NCI-H1436 (cell line): ENCODE measurements at places on chromosomes 7 and 10.

DNA sequence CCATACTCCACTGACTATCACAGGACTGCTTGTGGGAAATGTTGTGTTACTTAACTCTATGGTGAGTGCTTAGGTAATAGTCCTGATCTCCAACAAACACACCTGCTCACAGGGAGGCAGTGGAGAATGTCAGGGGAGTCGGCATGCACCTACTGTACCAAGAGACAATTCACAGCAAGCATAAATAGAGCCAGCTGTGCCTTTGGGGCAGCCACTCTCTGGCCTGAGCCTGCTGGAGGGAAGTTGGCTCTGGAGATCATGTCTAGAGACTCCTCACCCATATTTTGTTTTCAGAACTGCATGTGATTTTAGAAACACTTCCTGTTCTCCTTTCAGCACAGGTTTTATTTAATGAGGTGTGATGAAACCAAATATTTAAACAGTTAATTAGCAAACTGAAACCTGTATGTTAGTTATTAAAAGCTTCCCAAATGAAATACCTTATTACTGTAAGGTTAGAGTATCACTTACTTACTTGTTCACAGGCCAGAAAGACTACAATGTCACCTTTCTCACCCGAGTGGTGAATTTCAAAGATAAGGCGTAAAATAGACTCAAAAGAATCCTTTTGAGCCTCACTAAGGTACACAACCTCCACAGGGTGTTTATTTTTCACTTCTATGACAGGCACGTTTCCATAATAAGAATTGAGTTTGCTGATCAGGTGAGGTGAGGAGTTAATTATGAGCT lies 21.8 kb downstream of the DHX32 start:
- peak; percentile 13 for DNase-seq

DNA sequence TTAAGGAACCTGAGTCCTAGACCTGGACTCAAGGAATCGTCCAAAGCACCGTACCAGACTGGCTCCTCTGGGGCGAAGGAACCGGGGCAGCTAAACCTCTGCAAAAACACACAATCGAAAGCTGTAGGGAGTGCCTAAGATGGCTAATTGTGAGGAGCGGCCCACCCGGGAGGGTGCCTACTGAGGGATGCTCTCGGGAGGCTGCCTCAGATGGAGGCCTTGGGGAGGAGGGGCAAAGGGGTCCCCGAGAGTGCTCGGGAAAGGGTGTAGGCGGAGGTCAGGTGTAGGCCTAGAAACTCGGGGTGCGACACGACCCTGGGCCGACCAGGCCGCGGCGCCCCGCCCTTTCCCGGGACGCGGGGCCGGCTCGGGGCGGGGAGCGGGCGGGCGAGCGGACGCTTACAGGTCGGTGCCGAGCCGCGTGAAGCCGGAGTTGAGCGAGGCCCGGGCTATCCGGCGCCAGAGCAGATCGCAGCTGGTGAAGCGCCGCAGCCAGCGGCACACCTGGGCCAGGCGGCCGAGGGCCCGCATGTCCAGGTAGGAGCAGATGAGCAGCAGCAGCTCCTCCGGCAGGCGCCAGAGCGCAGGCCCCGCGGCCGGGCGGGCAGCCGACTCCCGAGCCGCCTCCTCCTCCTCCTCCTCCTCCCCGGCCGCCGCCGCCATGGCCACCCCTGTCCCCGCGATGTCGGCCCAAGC lies 844 bp downstream of the FBXW4 start:
- DNase-seq = peak; percentile 56

GRCh38 chr10:63236113-63236935 lies 103.2 kb downstream of the NRBF2 start:
- no peak for DNase-seq

- DNase-seq = no peak
Observed at GRCh38 chr7:123343611-123344010, 143.8 kb upstream of the SLC13A1 start.

DNA sequence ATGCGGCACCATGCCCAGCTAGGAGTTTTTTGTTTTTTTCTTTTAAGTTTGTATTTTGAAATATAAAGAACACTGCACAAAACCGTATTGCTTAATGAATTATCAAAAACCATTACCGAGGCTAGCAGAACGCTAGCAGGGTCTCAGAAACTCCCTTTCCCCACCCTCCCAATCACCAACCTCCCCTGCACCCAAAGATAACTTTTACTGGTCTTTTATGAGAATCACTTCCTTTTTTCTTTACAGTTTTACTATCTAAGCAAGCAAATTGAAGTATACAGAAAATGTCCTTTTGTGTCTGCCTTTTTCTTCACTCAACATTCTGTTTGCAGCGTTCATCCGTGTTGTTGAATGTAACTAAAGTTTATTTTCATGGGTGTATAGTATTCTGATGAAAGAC lies 13.4 kb downstream of the HIP1 start:
- no peak for DNase-seq

- DNase-seq = peak; percentile 25
Observed at GRCh38 chr7:55073051-55073511, 54.3 kb downstream of the EGFR start.

- DNase-seq = no peak
Observed at GRCh38 chr7:73901823-73902597, 41.1 kb downstream of the TMEM270 start.

GRCh38 chr7:81839708-81840369 lies 70.0 kb upstream of the HGF start:
- DNase-seq = no peak

GRCh38 chr10:44963772-44964633 lies 4.4 kb downstream of the RASSF4 start:
- no peak for DNase-seq

DNA sequence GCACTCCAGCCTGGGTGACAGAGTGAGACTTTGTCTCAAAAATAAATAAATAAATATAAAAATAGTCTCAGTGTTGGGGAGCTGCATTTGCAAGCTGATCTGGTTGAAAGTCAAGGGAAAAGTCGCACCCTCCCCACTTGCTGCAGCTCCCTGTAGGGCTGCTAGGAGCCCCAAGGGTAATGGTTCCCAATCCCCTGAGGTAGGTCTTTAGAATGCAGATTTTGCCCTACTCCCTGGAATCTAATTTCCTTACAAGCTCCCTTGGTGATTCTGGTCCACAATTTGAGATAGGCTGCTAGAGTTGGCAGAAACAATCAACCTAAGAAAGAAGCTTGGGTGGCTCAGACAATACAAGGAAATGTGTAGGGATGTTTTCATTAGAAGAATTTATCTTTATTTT lies 232.5 kb upstream of the YAE1 start:
- DNase-seq = no peak

- no peak for DNase-seq
Observed at GRCh38 chr7:72781161-72781560, 46.8 kb downstream of the TYW1B start.

DNA sequence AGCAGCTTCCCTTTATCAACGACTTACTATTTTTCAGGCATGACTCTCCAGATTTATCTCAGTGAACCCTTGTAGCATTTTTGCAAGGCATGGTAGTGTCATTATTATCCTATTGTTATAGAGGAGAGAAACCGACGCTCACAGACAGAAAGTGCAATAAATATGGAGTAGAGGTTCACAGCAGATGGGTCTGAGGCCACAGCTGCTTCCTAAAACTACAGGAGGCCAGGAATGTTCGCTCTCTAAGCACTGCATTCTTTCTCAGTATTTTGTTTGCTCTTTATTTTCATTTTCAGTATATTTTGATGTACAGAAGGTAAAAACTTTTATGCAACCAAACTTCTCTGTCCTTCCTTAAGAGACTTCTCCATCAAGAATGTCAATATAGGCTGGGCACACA lies 4.5 kb upstream of the AEBP1 start:
- DNase-seq = no peak

DNA sequence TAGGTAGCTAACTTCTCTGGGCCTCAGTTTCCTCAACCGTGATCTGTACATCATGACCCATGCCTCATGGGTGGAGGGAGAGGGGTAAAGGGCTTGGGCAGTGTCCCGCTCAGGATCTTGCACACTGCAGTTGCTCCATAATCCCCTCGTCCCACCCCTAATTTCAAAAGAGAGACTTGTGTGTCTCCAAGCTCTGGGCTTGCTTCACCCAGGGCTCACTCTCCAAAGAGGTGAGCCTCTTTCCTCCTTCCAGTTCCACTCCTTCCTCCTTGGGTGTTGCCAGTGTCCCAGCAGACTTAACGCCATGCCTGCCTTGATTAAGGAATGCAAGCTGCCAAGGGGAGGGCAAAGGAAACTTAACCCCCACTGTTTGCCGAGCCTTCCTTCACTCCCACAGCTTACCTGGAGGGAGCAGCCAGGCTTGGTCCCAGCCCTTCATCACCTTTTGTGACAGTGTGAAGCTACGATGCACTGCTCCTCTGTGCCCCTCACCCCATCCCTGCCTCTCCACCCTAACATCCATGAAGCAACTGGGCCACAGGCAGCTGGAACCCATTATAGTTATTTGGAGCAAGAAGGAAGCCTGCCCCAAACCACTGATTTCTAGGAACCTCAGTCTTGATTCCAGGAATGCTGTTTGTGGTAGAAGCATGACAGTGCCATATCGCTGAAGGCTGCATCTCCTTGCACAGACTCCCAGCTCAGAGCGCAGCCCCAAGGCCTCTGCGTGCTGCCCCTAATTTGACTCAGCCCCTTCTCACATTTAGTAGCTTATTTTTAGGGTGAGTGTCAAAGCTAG lies 363.3 kb downstream of the TNS3 start:
- DNase-seq = no peak

- DNase-seq = no peak
Observed at GRCh38 chr7:55515569-55516279, 56.6 kb downstream of the VOPP1 start.

GRCh38 chr10:122642726-122643605 lies 56.7 kb downstream of the C10orf120 start:
- DNase-seq = no peak

- DNase-seq = no peak
Observed at GRCh38 chr7:138170298-138170697, 94.0 kb downstream of the AKR1D1 start.

- DNase-seq = no peak
Observed at GRCh38 chr10:2471811-2472210, 595.5 kb upstream of the PFKP start.

DNA sequence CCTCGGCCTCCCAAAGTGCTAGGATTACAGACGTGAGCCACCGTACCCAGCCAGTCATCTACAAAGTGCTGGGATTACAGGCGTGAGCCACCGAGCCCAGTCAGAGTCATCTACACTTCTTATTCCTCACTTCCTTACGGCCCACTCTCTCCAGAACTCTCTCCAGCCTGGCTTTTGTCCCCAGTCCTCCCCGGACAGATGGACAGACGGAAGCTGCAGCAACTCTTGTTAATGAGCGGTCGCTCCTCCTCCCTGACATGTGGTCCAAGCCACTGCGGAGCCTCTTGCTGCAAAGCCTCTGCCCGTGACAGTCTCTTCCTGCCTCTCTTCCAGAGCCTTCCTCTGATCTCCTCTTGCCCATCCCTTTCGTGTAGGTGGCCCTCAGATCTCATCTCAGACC lies 45.9 kb downstream of the TMEM270 start:
- DNase-seq = no peak

GRCh38 chr7:83936056-83936708 lies 258.4 kb downstream of the SEMA3A start:
- DNase-seq = peak; percentile 26

DNA sequence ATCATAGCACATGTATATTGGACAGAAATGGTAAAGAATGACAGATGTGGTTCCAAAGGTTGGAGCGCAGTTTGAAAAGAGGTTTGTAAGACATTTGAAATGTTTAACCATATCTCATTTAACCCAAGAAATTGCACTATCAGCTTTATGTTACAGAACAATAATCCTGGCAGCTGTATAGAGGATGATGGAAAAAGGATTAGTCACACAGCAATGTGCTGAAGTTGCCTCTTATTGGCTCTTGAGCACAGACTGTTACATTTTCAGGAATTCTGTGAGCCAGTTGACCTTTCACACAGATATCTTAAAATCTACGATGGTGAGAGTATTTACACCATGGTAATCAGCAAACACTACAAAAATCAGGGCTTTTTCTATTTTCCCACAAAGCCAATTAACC lies 3.9 kb downstream of the COG5 start:
- DNase-seq = no peak

- peak; percentile 41 for DNase-seq
Observed at GRCh38 chr10:58384544-58384998, 639 bp upstream of the TFAM start.

GRCh38 chr7:98360221-98361130 lies 40.4 kb downstream of the BAIAP2L1 start:
- no peak for DNase-seq

DNA sequence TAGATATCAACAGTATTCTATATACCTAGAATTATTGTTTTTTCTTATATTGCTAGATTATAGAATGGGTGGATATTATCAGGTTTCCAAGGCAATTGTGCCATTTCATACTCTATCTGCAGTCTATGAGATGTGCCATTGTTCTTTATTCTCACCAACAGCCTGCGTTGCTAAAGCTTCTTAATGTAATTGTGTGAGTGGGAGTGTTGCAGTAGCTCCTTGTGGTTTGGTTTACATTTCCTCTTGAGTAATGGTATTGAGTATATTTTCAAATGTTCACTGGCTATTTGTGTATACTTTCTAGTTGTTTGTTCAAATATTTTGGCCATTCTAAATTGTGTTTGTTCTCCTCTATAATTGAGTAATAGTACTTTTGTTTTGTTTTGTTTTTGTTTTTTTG lies 199.2 kb downstream of the TFEC start:
- DNase-seq = no peak

DNA sequence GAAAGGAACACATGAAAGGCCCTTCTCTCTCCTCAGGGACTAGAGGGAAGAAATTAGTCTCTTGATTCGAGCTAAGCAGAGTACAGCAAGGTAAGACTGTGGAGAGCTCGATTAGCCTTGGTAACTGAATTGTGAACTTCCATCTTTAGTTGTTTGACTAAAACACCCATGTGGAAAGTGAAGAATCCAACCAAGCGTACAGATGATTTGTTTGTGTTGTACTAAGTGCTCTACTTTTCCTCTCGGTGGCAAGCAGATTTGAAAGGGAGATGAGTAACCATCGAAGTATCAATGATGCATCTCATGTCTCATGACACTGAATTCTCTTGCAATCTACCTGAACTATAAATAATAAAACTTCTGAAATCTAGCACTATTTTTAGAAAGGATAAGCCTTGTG lies 80.7 kb downstream of the FZD1 start:
- no peak for DNase-seq

DNA sequence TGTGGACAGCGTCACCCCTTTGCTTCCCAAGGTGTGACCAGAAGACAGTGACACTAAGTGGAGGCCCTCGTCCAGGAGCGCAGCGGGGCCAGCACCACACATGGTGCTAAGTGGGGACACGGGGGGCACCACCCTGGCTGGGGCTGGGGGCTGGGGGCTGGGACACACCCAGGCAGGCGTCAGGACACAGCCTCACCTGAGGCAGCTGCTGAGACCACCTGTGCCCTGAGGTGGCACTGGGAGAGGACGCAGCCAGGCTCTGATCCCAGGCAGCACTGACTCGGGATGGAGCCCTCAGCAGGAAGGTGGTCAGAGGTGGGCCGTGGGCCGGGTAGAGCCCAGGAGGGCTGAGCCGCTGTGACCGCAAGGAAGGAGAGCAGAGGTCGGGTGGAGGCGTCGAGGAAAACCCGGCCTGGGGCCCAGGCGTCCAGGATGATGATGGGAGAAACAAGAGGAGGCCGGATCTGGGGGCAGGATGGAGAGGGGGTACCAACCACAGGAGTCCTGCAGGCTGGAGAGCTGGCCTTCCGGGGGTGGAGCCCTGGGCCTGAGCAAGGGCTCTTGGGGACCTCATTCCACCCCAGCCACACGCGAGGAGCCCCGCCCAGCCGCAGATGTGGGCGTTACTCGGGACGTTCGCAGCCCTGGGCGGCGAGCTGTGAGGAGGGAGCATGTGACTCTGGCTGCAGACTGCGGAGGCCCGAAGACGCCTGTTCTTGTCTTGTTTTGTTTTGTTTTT lies 22.5 kb downstream of the LRRC27 start:
- no peak for DNase-seq

GRCh38 chr7:140326116-140326928 lies 72.0 kb downstream of the SLC37A3 start:
- peak; percentile 40 for DNase-seq
